ENCODE measurements at places on chromosomes 6 and 20.
A peak's percentile ranks its signal among the peaks of the same experiment; 100 is the strongest.

DNA sequence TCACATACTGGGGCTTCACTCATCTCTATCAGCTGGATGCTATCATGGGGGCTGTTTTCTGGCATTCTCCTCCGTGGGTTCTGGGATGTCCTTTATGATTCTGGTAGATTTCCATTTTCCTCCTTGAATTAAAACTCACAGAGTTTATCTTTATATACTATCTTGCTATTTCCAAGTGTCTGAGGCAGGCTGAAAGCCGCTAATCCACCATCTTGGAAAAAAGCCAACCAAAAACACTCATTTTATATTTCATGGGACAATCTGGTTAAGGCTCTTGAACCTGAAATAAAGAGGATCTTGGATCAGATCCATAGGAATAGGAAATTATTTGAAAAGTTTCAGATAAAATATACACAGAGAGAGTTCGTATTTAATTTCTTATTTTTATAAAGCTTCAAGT lies 86.0 kb downstream of the AFG1L start:
- DNase-seq: no peak

- DNase-seq: no peak
Observed at GRCh38 chr6:34073540-34073939, 72.3 kb downstream of the GRM4 start.

- DNase-seq: no peak
Observed at GRCh38 chr6:100665041-100665380, 200.3 kb upstream of the SIM1 start.

GRCh38 chr6:166554316-166554715 lies 32.2 kb downstream of the RAMACL start:
- DNase-seq: peak; percentile 20

DNA sequence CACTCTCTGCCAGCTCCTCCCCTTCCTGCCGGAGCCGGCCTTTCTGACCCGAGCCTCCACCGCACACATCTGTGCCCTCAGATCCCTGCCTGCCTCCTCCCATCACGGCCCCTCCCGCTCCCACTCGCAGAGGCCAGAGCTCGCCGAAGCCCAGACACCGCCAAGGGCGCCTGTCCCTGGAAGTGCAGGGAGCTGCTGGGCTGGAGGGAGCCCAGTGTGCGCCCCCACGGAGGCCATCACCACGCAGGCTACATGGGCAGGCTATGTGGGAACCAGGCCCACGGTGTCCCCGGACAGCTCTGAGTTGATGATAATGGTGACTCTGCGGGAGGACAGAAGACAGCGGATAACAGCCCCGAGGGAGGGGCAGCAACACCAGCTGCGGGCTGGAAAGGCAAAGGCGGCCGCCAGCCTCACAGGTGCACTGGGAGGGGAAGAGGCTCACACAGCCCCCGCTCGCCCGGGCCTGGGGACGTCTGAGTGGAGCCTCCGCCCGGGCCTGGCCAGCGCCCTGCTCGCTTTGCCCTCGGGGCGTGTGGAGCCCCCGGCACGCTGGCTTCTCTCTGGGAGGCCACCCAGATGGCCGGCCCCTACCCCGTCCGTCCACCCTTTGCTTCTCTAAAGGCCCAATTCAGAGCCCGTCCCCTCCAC lies 154.9 kb downstream of the DLL1 start:
- no peak for DNase-seq

GRCh38 chr6:168052291-168052891 lies 26.6 kb downstream of the FRMD1 start:
- no peak for DNase-seq
